ENCODE measurements at places on chromosomes 6 and 20.

GRCh38 chr6:149271348-149272340 is 45.9 kb upstream of the TAB2 start:
- no peak for DNase-seq
- H3K27ac ChIP-seq: peak overlapping the region; percentile 93
- peaks cover 21% of the 10 kb centered on the region for H3K36me3 ChIP-seq
- peak overlapping the region; percentile 78 for H3K4me3 ChIP-seq
- H3K4me1 ChIP-seq: peaks cover 38% of the 10 kb centered on the region
- no peaks in the 10 kb centered on the region for H3K27me3 ChIP-seq

DNA sequence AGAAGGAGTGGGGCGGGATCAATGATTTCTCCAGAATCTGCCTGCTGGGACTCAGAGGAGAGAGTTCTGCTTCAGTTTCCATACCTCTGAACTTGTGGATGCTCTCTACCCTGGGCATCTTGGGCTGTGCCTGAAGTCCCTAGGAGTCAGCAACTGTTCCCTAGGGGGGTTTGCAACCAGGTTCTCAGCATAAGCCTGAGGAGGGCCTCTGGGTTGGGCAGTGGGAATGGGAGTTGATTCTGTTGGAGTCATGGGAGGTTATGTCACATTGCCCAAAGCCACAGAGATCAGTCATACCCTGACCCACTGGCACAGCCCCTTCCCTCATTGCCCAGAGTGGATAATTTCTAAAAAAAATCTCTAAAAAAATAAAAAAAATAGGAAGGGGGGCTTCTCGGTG is 47.4 kb downstream of the MOCS1 start:
- no peak overlapping the region for H3K27ac ChIP-seq
- H3K27me3 ChIP-seq: peaks cover 7% of the 10 kb centered on the region
- H3K4me1 ChIP-seq: no peaks in the 10 kb centered on the region
- H3K4me3 ChIP-seq: no peak overlapping the region
- H3K36me3 ChIP-seq: no peaks in the 10 kb centered on the region

GRCh38 chr6:11493974-11494373 is 43.6 kb upstream of the TMEM170B start:
- H3K4me1 ChIP-seq: peaks cover 2% of the 10 kb centered on the region
- H3K36me3 ChIP-seq: no peaks in the 10 kb centered on the region
- no peak overlapping the region for H3K27ac ChIP-seq
- DNase-seq: no peak
- H3K4me3 ChIP-seq: no peak overlapping the region
- H3K27me3 ChIP-seq: peaks cover 6% of the 10 kb centered on the region

- no peaks in the 10 kb centered on the region for H3K36me3 ChIP-seq
- no peak for DNase-seq
- H3K27ac ChIP-seq: no peak overlapping the region
- H3K4me1 ChIP-seq: no peaks in the 10 kb centered on the region
- no peak overlapping the region for H3K4me3 ChIP-seq
Measured at GRCh38 chr6:64254558-64254957, 619.0 kb downstream of the PHF3 start.

GRCh38 chr20:23456409-23456808 is 3.7 kb upstream of the CST11 start:
- peaks cover 2% of the 10 kb centered on the region for H3K27me3 ChIP-seq
- no peak for DNase-seq
- H3K27ac ChIP-seq: peak overlapping the region; percentile 87
- H3K4me1 ChIP-seq: peaks cover 21% of the 10 kb centered on the region
- peak overlapping the region; percentile 18 for H3K4me3 ChIP-seq

DNA sequence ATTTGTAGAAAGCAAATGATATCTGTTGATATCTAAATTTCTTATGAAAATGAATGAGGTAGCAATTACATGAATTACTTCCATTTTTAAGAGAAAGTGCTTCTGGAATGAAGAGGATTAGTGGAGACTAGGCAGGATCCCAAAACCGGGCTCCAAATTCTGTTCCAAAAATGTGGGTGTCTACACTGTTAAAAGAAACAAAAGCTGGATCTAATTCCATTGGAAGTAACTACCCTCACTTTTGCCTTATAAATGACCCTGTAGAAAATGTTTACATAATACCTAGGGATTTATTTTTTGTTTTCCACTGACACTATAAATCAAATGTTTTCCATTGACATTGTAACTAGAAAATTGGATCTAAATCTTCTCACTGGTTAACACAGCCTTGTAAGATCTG is 454.9 kb upstream of the JARID2 start:
- no peak overlapping the region for H3K4me3 ChIP-seq
- no peaks in the 10 kb centered on the region for H3K36me3 ChIP-seq
- no peak for DNase-seq
- H3K27me3 ChIP-seq: peaks cover 2% of the 10 kb centered on the region
- no peak overlapping the region for H3K27ac ChIP-seq

DNA sequence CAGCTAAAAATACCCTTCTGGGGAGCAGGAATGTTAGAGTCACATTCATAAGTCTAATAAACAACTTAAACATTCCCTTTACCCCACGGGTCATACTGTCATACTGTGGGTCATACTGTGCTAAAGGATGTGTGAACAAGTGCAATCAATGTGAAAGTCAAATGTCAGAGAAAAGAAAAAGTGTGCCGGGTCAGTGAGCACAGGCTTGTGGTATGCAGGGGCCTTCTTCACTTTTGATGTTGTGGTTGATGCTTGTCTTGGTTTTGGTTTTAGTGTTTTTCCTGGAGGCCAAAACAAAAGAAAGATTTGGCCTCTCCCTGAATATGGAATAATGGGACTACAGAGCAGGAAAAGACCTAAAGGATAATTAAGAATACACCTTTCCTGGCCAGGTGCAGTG is 267.9 kb upstream of the PLN start:
- no peaks in the 10 kb centered on the region for H3K36me3 ChIP-seq
- no peak overlapping the region for H3K4me3 ChIP-seq
- DNase-seq: no peak
- H3K4me1 ChIP-seq: peaks cover 6% of the 10 kb centered on the region
- no peak overlapping the region for H3K27ac ChIP-seq
- H3K27me3 ChIP-seq: peaks cover 21% of the 10 kb centered on the region

DNA sequence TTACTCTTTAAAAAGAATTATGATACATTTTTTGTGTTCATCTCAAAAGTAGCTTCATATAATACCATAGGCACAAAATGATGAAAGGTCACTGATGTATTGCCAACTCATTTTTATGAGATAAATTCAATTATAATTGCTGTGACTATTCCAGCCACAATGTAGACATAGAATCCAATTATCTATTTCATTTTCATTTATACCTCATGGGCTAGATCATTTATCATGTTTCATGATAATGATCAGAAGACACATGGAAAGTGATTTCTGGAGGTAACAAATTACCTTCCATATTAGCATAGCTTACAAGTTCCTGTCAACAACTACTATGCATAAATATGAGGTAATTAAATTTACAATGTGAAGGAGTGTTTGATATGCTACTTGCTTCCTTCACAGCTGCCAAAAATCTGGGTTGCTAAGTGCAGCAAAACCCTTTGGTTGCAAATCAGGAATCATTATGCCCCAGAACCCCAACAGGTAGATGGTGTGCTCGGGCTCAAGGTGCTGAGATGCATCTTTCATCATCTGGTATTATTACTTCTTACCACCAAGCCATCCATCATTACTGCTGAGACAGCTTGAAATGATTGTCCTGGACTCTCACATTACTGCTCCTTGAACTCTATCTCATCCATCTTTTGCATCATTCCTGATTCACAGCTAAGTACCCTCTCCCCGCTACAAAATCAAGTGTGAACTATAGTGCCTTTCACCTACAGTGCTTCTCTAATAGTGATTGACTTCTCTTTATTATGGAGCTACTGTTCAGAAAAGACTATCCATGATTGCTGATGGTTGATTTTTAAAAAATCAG is 306.0 kb upstream of the THEMIS start:
- no peak overlapping the region for H3K27ac ChIP-seq
- no peak overlapping the region for H3K4me3 ChIP-seq
- H3K27me3 ChIP-seq: no peaks in the 10 kb centered on the region
- no peak for DNase-seq
- H3K36me3 ChIP-seq: peaks cover 5% of the 10 kb centered on the region
- H3K4me1 ChIP-seq: peaks cover 3% of the 10 kb centered on the region

DNA sequence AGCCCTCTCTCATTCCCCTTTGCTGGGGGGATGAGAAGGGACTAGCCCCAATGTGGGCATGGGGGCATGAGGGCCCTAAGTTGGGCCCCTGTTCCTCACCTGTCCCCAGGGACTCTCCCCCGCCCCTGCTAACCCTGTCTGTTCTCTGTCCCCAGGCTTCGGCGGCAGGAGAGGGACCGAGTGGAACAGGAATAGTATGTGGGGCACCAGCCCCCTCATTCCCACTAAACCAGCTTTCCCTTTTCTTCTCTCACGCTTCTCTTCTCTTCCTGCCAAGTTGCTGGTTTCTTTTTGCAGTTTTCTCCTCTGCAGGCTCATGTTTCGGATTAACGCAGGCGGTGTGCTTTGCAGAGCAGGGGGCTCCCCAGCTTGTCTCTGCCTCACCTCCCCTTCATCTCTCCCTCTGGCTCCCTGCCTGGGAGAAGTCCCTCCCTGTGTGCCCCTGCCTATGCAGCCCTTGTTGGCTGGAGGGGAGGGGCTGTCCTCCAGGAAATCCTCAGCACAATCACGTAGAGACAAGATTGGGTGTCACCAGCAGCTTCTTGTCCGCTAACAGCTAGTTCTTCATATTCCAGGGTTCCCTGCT is 7.9 kb downstream of the TMEM63B start:
- DNase-seq: no peak
- peak overlapping the region; percentile 51 for H3K27ac ChIP-seq
- H3K27me3 ChIP-seq: no peaks in the 10 kb centered on the region
- no peak overlapping the region for H3K4me3 ChIP-seq

- no peak overlapping the region for H3K27ac ChIP-seq
- no peak overlapping the region for H3K4me3 ChIP-seq
- H3K4me1 ChIP-seq: no peaks in the 10 kb centered on the region
- no peaks in the 10 kb centered on the region for H3K27me3 ChIP-seq
Measured at GRCh38 chr20:13420625-13421024, 199.6 kb downstream of the ISM1 start.

- no peak overlapping the region for H3K27ac ChIP-seq
- peaks cover 8% of the 10 kb centered on the region for H3K4me1 ChIP-seq
- no peak for DNase-seq
- H3K27me3 ChIP-seq: peaks cover 55% of the 10 kb centered on the region
Measured at GRCh38 chr6:44332585-44332984, 9.9 kb upstream of the SPATS1 start.

DNA sequence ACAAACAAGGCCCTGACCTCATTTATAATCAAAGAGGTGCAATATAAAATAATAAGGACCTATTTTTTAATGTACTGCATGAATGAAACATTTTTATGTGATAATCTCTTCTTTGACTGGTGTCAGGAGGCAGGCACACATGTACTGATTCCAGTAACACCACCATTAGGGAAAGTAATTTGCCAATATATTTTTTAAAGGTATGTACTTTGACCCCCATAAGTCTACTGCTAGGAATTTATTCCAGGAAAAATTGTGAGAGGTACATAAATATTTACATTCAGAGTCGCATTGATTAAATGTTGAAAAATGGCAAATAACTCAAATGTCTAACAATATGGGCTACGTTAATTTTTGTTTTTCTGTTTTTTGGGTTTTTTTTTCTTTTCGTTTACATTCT is 325.4 kb upstream of the PRDM1 start:
- no peak overlapping the region for H3K4me3 ChIP-seq
- peaks cover 12% of the 10 kb centered on the region for H3K4me1 ChIP-seq
- peaks cover 14% of the 10 kb centered on the region for H3K27me3 ChIP-seq

DNA sequence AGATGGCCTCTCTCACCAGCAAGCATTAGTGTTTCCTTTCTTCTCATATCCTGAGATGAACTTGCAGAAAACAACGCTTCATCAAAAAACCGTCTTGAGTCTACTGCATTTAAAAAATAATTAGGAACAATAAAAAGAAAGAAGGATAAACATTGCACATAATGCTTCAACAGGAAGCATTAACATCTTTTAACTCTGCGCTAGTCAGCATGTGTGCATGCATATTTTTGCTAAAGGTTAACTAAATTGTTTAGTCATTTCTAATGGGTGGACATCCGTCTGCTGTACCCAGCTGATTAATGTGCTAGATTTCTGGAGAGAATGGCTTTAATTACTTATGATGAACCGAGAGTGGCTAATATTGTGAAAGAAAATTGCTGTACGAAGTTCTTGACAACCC is 349.3 kb downstream of the SOX4 start:
- DNase-seq: no peak
- no peak overlapping the region for H3K27ac ChIP-seq
- H3K4me3 ChIP-seq: no peak overlapping the region
- H3K4me1 ChIP-seq: no peaks in the 10 kb centered on the region

DNA sequence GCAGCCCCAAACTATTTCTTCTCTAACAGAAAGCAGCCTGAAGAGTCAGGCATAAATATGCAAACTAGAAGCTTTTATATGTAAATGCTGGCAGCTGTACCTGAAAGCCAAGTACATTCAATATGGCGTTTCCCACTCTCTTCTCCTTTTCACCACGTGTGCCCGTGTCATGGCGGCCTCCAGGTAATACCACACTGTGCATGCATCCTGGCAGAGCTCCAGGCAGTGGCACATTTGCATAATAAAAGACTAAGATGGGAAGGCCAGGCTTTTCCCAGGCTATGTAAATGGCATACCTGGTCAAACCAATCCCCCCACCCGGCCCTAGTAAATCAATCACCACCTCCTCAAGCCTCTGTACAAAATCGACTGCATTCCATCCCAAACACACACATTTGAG is 120.6 kb downstream of the MMUT start:
- no peak for DNase-seq
- no peaks in the 10 kb centered on the region for H3K36me3 ChIP-seq
- no peak overlapping the region for H3K27ac ChIP-seq
- H3K27me3 ChIP-seq: no peaks in the 10 kb centered on the region
- H3K4me1 ChIP-seq: no peaks in the 10 kb centered on the region

- H3K4me1 ChIP-seq: no peaks in the 10 kb centered on the region
- DNase-seq: no peak
- H3K27ac ChIP-seq: no peak overlapping the region
- no peaks in the 10 kb centered on the region for H3K36me3 ChIP-seq
- no peak overlapping the region for H3K4me3 ChIP-seq
Measured at GRCh38 chr20:57947421-57948179, 237.8 kb upstream of the PMEPA1 start.

GRCh38 chr6:155628306-155628705 is 172.7 kb upstream of the NOX3 start:
- no peak overlapping the region for H3K4me3 ChIP-seq
- H3K27me3 ChIP-seq: no peaks in the 10 kb centered on the region
- no peak for DNase-seq
- H3K27ac ChIP-seq: no peak overlapping the region
- H3K4me1 ChIP-seq: no peaks in the 10 kb centered on the region
- H3K36me3 ChIP-seq: no peaks in the 10 kb centered on the region

- peaks cover 12% of the 10 kb centered on the region for H3K27me3 ChIP-seq
- DNase-seq: no peak
- H3K4me1 ChIP-seq: no peaks in the 10 kb centered on the region
- H3K4me3 ChIP-seq: no peak overlapping the region
- no peaks in the 10 kb centered on the region for H3K36me3 ChIP-seq
Measured at GRCh38 chr20:59456342-59457279, 147.7 kb upstream of the PHACTR3 start.

DNA sequence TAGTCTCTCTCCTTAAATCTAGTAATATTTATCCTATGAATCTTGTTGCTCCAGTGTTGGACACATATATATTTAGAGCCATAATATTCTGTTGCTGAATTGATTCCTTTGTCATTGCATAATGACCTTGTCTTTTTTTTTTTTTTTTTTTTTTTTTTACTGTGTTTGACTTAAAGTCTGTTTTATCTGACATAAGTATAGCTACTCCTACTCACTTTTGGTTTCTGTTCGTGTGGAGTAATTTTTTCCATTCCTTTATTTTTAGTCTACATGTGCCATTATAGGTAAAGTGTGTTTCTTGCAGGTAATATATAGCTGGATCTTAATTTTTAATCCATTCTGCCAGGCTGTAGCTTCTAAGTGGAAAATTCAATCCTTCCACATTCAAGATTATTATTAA is 166.5 kb downstream of the GMDS start:
- no peak for DNase-seq
- H3K27ac ChIP-seq: no peak overlapping the region
- H3K36me3 ChIP-seq: peaks cover 30% of the 10 kb centered on the region
- peaks cover 24% of the 10 kb centered on the region for H3K4me1 ChIP-seq
- no peak overlapping the region for H3K4me3 ChIP-seq

All from activated naive CD8-positive, alpha-beta T cell treated with anti-CD3 and anti-CD28 coated beads, Interleukin-2, amount 10 ng/mL, durations not matched to agents 7 days and 5 days (primary cell).